ENCODE measurements at places on chromosomes 4 and X. TPM values are rescaled to one million over a fixed set of nuclear protein-coding genes. Genes with fewer than 3 reads are reported as not detected.

Gene MAGEA8
- not detected for total RNA-seq

Gene ARHGAP6
- total RNA-seq = 8.4 TPM

Gene TMEM35A
- total RNA-seq = 1.6 TPM

Gene HMGN5
- total RNA-seq = not detected

Gene F11
- total RNA-seq = not detected
